ENCODE measurements at places on chromosomes 5 and 9.

- DNase-seq, result no peak
These were observed 15.3 kb downstream of the ZNF510 start for GRCh38 chr9:96762568-96762967.

GRCh38 chr5:88792144-88792840 is 90.7 kb downstream of the MEF2C start:
- DNase-seq, result no peak

GRCh38 chr5:37189355-37189754 is 59.8 kb downstream of the CPLANE1 start:
- DNase-seq, result no peak

GRCh38 chr9:25752398-25752797 is 74.2 kb upstream of the TUSC1 start:
- DNase-seq, result no peak

DNA sequence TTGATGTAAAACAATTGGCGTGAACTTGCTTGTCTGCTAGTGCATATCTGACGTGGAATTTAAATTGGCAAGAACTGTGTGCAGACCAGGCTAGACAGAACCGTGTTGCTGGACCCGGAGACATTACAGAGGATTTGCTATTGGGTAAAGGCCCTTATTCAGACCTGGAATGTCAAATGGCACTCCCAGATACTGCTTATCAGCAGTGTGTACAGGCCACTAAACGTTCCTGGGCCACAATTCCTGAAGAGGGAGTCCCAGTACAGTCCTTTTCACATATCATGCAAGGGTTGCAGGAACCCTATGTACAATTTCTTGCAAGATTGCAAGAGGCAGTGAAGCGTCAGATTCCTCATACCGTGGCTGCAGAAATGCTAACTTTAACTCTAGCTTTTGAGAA is 13.5 kb upstream of the MCCC2 start:
- no peak for DNase-seq

DNA sequence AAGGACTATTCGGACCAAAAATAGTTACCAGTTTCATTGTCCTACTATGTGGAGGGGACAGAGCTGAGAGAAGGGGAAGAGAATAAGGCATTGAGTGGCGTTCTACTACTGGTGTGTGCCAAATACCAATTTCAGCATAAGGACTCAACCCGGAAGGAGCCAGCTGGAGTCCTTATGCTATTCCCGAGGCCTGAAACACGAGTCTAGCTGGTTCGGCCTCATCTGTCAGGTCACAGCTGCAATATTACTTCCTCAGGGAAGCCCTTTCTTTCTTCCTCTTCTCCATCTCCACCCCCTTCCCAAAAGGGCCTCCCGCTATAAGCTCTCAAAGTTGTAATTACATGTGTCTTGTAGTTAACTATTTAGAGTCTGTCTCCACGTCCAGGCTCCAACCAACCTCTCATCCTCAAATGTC is 20.5 kb upstream of the FER start:
- no peak for DNase-seq

- no peak for DNase-seq
These were observed 49.4 kb upstream of the KCNMB1 start for GRCh38 chr5:170438581-170438980.

- no peak for DNase-seq
These were observed 13.8 kb upstream of the LHX2 start for GRCh38 chr9:123997665-123998277.

DNA sequence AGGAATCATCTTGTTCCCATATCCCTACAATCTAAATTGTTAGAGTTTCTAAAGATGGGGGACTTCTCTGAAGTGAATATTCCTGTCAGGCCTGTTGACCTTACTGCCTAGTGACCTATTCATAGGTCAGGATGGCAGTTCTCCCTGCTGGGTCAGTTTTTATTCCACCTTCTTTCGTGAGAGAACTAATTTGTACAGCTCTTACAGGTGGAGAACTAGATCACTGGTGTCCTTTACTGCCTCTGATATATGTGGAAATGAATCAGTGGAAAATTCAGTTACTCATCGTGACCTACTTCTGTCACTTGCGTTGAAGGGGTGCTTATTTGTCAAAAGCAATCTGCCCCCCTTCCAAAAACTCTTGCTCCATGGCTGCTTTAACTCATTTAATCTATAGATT is 164.9 kb downstream of the CD180 start:
- no peak for DNase-seq

DNA sequence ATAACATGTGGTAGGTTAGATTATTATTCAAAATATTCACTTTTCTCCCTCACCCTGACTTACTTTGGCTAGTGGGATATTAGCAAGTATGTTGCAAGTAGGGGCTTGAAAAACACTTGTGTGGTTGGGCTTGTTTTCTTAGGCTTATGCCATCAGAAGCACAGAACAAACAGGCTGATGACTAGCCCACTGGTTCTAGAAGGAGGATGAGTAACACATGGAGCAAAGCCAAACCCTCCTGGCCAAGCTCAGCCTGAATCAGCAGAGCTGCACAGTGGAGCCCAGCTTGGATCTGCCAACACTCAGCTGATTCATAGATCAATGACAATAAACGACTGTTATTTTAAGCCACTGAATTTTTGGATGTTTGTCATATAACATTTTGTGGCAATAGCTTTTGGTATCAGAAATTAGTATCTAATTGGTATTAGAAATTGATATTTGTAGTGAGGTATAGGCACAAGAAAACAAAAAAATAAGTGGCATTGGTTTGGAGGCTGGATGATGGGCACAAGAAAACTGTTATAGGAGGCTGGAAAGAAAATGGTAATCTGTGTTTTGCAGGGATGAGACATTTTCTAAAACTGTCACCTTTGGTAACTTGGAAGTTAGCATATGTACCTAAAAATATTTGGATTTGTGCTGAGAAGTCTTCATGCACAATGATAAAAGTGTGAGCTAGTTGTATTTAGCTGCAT is 46.1 kb upstream of the ZBED3 start:
- no peak for DNase-seq

GRCh38 chr9:86943201-86944113 is 3.8 kb downstream of the GAS1 start:
- no peak for DNase-seq

DNA sequence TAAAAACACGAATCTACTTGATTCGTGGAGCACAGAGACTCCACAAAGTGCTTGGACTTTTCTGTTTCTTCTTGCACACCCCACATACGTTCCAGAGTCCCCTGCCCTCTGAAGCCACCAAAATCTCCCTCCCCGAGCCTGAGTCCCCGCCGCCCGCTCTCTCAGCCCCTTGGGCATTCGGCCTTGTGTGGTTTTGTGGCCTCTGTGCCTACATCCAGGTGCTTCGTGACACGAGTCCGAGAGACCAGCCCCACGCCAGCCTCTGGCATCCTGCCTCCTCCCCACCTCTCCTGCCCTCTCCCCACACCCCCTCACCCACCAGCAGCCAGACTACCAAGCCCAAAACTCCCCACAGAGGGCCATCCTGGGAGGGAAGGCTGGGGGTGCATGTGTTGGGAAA is 87.8 kb upstream of the PPP1R26 start:
- DNase-seq, result no peak

GRCh38 chr5:180563994-180564393 is 27.3 kb downstream of the SCGB3A1 start:
- no peak for DNase-seq

DNA sequence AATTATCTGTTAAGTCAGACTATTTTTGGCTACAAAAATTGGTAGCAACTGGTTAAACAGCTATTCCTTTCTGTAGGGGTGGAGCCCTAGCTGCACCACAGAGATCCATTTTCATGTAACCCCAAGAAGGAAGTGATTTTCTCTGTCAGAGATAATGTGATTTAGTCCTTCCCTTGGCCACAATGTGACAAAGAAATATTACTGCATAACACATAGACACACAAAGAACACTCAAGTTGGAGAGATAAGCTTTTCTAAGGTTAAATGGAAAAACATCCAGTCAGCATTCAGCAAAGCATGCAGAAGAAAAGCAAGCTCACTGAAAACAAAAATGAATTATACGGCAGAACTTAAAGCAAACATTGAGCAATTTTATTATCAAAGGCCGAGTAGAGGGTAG is 227.8 kb upstream of the CDH9 start:
- DNase-seq, result no peak

- DNase-seq, result no peak
These were observed 16.2 kb downstream of the SLC6A3 start for GRCh38 chr5:1429066-1429465.

- no peak for DNase-seq
These were observed 12.0 kb upstream of the TGFBR1 start for GRCh38 chr9:99092643-99093491.

GRCh38 chr9:134036130-134036529 is 10.8 kb downstream of the BRD3OS start:
- no peak for DNase-seq

GRCh38 chr5:116576053-116576713 is 1.6 kb upstream of the SEMA6A start:
- DNase-seq, result no peak

- DNase-seq, result no peak
These were observed 34.7 kb downstream of the DIRAS2 start for GRCh38 chr9:90607701-90608516.

GRCh38 chr5:138844812-138845513 is 30.2 kb downstream of the LRRTM2 start:
- DNase-seq, result no peak

GRCh38 chr9:126058011-126058531 is 268.6 kb upstream of the MVB12B start:
- DNase-seq, result no peak

DNA sequence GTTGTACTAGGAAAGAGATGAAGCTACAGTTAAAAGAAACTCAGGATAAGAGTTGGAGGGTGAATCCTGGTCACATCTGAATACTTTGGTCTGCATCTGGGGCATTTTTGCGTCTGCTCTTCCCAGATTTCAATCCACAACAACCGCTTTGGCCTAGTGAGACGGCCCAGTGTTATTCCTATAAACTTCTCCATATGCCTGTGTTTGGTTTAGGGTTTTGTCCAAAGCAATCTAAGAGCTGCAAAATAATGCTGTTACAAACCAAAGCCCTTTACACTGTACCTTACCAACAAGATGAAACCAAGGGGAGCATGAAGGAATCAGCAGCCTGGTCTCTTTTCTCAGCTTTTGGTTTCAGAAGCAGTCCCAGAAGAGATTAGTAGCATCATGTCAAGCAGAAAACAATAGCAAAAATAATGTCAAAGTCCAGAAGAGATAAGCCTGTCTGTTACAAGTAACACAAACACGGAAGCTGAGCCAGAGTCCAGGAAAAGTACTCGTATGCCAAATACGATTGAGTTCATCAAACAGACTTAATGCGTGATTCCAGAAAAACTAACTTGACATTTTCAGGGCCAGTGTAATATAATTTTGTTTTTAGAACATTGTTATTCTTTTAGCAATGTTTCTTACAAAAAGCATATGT is 379.9 kb upstream of the ACO1 start:
- no peak for DNase-seq

DNA sequence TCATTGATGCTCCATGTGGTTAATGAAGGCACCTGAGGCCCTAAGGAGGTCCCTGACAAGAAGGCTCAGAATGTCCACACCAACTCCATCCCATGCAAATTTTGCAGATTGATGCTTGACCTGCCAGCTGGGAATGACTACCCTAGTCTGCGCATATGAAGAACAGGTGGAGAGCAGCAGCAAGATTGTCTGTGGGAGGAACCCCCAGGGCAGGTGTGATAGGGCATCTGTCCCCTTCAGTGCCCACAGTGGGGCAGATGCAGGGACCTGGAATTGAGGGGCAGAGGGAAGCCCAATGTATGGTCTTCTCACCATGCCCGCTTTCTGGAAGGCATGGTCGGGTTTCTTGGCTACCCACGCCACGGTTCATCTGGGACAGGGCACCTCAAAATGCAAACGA is 79.6 kb downstream of the MACROH2A1 start:
- no peak for DNase-seq

- no peak for DNase-seq
These were observed 1.6 kb upstream of the TUT7 start for GRCh38 chr9:86355814-86356213.

DNA sequence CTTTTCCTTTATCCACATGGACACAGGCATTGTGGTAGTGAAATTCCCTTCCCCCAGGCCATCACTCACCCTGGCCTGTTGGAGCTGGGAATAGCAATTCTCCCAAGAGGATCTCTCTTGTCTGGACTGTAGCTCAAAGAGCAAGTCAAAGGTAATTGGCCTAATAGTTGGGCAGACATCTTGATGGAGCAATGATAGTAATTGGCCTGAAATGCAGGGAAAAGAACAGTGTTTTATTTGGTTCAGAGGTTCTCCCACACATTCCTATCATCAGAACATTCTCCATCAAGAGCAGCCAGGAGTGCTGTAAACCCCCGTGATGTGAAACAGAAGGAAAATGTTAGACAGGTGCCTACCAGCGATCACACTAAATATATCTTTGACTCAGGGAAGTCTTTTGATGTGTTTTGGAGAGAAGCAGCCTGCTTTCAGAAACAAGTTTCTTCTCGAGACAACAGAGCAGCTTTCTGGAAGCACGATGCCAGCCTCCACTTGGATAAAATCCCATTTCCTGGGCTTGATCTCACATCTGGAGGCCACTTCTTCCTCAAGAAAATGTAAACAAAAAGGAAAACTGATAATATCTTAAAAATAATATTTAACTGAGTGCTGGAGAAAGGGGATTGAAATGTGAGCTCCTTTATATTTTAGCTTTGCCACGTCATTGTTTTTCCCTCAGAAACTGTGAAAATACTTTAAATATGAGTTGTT is 198.1 kb upstream of the WWC1 start:
- DNase-seq, result no peak

- DNase-seq, result no peak
These were observed 41.7 kb upstream of the CLK4 start for GRCh38 chr5:178668579-178668978.

DNA sequence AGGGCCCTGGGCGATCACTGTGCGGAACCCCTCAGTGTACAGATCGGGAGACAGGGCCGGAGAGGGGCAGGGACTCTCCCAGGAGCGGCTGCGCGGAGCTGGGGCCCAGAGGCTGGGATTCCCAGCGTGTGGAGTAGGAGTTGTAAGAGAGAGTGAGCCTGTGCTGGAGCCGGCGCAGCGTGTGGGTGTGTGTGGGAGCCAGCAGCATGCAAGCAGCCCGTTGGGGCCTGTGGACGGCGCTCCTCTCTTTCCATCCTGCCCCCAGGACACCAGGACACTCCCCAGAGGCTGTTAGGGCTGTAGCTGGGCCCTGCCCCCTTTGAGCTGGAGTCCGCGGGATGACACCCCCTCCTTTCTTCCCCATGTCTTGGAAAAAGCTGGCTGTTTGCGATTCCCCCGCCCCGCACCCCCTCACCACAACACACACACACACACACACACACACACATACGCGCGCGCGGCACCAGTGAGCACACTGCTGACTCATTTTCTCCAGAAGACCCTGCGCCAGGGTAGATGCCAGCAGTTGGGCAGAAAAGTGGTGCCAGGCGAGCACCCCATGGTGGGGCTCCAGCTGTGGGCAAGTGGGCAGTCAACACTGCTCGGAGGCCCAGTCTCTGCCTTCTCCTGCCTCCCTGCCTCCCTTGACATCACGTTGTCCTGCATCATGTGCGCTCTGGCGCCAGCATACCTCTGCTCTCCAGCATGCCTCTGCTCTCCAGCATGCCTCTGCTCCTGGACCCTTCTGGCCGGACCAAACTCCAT is 1.5 kb downstream of the COL27A1 start:
- DNase-seq, result peak; percentile 24

GRCh38 chr9:133428617-133429101 is 6.5 kb downstream of the ADAMTS13 start:
- DNase-seq, result no peak
